ENCODE measurements at places on chromosomes 3 and 15.

- DNase-seq: no peak
Observed at GRCh38 chr15:56524915-56525314, 60.0 kb upstream of the MNS1 start.

DNA sequence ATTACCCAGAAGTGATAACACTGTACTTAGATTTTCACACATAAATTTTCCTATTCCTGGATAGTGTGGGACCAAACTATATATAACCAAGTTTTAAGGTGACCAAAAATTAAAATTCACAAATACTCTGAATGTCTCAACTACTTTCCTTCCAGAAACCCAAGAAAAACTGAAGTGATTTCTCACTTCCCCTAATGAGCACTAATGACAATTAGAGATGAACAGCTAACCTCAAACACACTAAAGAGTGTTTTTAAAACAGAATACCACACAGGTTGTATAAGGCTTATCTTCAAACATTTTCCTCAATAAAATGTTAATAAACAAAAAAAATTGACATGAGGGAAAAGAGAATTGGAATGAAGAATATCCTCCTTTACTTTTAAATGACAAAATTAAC is 188.2 kb downstream of the ZBTB20 start:
- DNase-seq: no peak

- no peak for DNase-seq
Observed at GRCh38 chr3:165784337-165784736, 52.9 kb downstream of the BCHE start.

DNA sequence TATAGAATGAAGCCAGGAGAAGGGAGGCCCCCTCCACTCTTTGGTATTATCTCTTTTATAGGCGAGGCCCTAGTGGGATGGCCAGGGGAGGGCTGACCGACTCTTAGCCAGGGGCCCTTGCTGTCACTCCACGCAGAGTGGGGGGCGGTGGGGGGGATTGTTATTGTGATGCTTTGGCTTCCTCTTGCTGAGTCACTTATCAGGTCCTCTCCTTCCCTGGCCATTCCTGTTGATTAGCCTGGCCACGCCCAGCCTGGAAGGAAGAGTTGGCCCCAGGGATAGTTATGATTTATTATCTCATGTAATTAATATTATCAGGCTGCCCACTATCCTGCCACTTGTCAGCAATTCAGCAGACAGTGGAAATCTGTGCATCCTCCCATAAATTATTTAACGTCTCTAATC is 25.5 kb upstream of the SKOR1 start:
- no peak for DNase-seq

DNA sequence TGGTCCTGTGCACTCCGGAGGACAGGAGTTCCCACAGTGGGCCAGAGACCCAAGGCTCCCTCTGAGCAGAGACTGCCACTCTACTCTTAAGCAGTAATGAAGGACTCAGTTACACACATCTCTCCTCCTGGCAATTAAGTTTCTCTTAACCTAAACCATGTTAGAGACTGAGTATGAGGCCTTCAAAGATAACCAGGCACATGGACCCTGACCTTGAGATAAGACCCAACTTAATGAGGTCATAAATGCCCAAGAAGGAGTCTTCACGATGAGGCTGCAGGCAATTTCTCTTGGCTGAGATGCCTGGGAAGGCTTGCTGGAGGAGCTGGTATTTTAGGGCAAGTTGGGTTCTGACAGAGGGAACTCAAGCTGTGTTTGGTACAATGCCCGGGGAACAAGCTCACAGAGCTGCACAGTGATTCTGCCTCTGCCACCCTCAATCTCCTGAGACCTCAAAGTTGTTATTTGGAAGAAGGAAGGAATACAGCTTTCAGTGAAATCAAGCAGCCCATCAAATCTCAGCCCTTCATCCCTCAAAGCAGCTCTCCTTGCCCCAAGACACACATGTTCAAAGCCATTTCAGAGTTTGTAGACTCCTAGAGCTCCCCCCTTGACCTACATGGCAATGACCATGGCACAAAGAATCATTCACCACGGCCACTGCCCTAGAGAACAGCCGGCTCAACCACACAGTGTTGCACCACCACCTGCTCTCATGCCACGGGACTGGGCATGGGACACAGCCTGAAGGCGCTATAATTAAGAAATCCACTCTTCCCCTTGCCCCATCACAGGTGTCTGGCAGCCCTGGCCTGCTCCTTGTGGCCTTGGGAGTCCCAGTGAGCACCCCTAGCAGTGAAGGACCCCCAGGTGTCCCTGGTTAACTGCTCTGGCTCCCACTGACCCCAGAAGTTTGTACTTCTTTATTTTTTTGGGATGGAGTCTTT is 7.1 kb downstream of the RMDN3 start:
- DNase-seq: no peak

- DNase-seq: no peak
Observed at GRCh38 chr3:163159306-163159705, 1662.7 kb downstream of the OTOL1 start.

DNA sequence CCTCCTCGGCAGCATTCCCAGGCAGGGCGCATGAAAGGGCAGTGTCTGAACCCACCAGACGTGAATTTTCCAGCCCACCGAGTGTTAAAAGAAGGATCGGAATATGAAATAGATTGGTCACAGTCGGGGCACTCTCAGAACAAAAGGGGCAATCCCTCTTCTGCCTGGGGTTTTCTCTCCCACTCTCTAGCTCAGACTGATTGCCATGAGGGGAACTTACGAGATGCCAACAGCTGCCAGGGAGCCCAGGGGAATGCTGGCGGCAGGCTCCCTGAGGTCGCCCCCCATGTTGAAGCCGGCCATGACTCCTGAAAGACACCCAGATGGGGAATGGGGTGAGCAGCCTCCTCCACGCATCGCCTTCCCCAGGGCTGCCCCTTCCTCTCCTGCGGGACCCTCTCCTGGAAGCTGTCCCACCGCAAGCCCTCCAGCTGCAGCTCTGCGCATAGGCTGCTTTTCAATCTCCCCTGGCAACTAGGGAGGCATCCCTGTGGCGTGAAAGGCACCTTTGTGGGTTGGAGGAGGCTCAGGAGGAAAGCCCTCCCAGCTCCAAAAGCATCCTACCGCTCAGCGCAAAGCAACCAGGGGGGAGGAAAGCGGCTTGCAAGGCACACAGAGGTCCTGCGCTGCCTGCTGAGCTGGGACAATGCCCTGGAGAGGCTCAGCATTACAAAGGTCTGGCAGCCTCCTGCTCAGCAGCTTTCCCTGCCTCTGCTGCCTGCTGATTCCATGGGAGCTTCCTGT is 64.8 kb upstream of the HEG1 start:
- DNase-seq: no peak

DNA sequence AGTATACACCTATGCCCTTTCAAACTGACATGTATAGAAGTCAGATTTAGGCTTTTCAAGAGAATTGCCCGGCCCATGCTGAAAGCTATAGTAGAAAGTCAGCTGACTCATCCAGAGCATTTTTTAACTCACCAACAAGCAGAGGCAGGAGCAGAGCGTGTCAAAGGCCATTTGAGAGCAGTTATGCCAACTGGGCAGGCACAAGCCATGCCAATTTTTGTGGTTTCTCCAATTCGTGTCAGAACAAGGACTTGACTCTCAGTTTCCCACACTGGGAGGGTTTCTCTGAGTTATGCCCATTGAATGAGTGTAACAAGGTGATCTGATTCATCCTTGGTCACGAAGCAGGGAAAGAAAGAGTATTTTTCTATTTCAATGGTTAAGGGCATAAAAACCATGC is 403.3 kb upstream of the THBS1 start:
- no peak for DNase-seq
